ENCODE measurements at places on chromosomes 11 and 22.

GRCh38 chr11:76671237-76671592, 668 bp upstream of the LRRC32 start:
- DNase-seq, result no peak

GRCh38 chr11:78576549-78577097, 2.0 kb upstream of the NARS2 start:
- no peak for DNase-seq

- DNase-seq, result peak; percentile 9
Observed at GRCh38 chr22:36781656-36782627, 6.0 kb upstream of the IFT27 start.

- no peak for DNase-seq
Observed at GRCh38 chr11:2584812-2585565, 114.8 kb downstream of the KCNQ1OT1 start.

DNA sequence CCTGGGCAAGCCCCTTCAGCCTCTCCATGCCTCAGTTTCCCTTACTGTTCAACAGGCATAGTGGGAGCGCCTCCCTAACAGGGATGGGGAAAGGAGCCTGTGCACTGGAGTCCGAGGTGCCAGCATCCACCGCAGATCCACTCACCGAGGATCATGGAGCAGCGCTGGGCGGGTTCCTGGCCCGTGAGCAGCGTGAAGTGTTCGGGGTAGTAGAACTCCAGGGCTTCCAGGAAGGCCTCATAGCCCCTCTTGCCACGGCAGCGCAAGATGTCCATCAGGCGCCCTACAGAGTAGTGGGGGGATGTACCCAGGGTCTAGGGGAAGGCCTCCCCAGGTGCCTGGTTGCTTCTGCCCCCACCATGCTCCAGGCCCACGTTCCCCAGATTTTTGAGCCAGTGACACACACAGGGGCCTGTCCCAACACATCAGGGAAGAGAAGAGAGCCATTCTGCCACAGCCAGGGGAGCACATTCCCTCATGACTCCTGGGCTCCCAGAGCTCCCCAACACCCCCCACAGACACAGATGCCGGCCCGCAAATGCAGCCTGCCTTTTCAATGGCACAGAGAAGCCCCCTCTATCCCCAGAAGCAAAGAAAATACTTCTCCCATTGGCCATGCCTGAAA, 1.3 kb downstream of the CARD10 start:
- no peak for DNase-seq

GRCh38 chr11:96748639-96749370, 359.0 kb downstream of the JRKL start:
- DNase-seq, result no peak

- DNase-seq, result no peak
Observed at GRCh38 chr22:42670921-42671709, 21.9 kb upstream of the CYB5R3 start.

DNA sequence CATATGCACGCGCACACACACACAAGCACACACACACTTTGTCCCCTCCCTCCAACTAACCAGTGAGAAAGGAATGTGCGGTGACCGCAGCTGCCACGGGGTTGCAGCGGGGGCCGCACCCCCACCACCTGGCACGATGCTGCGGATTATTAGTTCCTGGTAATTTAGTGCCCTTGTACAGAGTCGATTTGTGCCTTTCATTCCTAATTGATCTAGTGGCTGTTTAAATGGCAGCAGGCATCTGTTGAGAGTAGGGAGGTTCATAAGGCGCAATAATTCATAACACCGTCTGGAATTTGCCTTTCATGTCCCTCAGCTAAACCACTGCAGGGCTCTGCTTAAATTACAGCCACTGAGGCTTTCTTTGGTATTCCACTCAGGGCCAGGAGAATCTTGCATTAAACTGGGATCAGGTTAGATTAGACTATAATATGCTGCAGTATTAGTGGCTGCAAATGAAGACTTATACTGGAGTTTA, 113.7 kb downstream of the FEZ1 start:
- DNase-seq, result no peak

- no peak for DNase-seq
Observed at GRCh38 chr22:28670161-28670560, 9.5 kb downstream of the TTC28 start.

DNA sequence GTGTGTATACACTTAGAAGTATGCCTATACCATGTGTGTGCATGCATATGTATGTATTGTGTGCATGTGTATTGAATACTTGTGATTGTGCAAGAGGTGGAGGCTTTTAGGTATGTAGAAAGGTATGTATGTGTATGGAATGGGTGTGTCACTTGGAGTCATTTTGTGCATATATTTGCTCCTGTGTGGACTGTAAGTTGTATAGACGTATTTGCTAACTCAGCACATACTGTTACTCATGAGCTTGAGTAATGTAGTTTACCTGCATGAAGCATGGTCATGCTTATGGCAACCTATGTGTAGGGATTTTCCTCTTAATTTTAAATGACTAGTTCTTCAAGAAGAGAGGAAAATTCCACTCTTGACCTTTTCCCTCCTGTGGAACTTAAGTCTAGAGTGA, 507.6 kb upstream of the LARGE1 start:
- DNase-seq, result no peak

- DNase-seq, result no peak
Observed at GRCh38 chr22:38602166-38602565, 32.2 kb upstream of the DMC1 start.

- no peak for DNase-seq
Observed at GRCh38 chr11:131944736-131945135, 574.3 kb downstream of the NTM start.

- DNase-seq, result no peak
Observed at GRCh38 chr11:134537941-134538340, 125.9 kb upstream of the B3GAT1 start.

DNA sequence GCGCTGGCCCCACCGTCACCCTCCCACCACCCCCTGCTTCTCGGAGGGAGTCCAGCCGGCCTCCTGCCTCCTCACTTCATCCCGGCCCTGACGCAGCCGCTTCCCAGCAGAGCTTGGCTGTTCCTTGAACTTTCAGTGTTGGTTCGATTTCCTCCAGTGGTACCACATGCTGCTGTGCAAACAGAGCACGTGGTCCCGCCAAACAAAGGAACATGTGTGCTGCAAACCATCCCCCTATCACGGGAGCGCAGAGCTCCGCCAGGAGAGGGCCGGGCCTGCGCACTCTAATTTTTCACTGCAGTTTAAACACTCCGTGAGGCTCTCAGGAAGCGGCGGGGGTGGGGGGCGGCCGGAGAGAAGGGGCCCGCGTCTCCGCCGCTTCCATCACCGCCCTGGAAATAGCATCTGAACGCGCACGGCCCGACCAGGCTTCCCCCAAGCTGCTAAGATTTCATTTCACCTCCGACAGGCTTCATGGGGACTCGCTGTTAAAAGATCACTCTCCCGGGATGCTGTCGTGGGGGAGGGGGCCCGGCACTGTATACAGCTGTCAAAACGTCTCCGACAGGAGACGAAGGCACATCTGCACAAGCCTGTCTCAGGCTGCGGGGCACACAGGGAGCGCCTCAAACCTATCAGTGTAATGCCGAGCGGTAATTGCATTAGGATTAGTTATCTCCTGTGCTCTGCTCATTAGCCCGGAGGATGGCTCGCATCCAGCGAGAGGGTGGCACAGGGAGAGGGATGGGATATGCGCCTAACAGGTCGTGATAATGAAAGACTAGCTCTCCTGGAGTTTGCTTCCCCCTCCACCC, 269.9 kb upstream of the SORL1-AS1 start:
- no peak for DNase-seq

GRCh38 chr11:41879214-41879613, 419.8 kb upstream of the LRRC4C start:
- DNase-seq, result no peak

- DNase-seq, result no peak
Observed at GRCh38 chr11:72561856-72562255, 112.4 kb downstream of the PDE2A start.

DNA sequence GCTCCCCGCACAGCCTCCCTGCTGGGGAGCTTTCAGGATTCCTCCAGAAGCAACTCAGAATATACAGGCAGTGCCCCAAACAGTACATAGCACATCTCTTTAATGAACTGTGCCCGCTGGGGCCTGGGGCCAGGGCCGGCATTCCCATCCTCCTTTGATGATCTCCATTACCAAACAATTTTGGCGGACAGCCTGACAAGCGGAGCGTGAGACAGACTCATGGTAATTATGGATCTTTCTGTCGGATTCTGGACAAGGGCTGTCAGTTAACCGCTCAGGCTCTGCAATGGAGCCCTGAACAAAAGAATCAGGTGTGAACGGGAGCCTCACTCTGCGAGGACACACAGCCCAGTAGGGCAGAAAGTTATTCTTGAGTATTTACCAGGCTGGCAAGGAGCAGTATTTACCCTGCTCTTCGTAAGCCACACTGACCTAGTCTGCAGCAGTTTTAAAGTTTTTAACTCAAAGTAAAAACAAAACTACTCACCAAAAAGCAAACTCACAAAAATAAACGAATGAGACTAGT, 174.0 kb downstream of the TBC1D22A start:
- DNase-seq, result no peak

DNA sequence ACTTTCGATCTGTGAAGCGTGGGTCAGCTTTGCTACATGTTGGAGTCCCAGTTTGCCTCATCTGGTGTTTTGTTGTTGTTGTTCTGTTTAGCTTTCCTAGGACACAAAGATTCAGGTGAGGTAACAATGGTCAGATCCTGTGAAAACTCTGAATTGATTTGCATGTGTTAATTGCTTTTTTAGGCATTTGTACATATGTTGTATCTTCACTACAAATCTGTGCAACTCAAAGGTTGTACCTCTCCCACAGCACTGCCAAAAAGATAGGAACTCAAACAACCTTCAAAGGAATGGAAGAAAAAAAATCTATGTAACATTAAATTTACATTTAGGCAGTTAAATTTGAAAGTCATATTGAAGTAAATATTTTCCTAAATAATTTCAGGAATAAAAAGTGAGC, 518.5 kb upstream of the TENM4 start:
- no peak for DNase-seq

DNA sequence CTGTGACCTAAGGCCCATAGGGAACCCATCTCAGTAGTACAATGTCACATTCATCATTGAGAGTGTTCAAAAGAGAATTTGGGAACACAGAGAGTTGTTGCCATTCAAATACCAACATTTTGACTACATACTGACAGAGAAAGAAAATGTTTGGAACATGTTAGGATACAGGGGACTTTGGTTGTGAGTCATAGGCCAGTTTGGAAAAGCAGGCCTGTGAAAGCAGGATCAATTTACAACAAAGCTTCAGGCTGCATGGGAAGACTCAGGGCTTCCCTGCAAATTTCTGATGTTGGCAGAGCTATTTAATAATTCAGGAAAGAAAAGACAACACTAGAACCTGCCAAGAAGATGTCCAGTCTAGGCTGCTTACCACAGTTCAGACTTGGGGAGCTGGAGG, 374 bp downstream of the NLRP10 start:
- DNase-seq, result no peak

- DNase-seq, result no peak
Observed at GRCh38 chr11:24531528-24531927, 34.7 kb downstream of the LUZP2 start.

- DNase-seq, result no peak
Observed at GRCh38 chr11:16863389-16863788, 124.9 kb downstream of the C11orf58 start.

DNA sequence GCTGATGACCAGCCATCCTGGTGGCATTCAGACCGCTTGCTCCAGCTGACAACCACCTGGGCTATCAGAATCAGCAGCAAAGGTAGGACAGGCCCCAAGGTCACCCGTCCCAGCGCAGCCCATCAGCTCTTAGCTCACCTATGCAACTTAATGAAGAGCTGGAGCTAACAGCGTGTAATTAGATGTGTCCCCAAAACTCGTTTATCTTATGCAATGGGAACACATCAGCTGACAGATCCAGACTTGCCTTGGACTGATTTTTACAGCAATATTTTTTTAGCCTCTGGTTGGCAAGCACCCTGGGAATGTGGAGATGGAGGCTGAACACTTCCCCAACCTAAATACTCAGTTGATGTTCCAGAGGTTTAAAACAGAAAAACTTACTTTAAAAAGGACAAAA, 76.0 kb downstream of the PACSIN2 start:
- DNase-seq, result no peak

- DNase-seq, result no peak
Observed at GRCh38 chr11:26828288-26828687, 106.4 kb upstream of the SLC5A12 start.

DNA sequence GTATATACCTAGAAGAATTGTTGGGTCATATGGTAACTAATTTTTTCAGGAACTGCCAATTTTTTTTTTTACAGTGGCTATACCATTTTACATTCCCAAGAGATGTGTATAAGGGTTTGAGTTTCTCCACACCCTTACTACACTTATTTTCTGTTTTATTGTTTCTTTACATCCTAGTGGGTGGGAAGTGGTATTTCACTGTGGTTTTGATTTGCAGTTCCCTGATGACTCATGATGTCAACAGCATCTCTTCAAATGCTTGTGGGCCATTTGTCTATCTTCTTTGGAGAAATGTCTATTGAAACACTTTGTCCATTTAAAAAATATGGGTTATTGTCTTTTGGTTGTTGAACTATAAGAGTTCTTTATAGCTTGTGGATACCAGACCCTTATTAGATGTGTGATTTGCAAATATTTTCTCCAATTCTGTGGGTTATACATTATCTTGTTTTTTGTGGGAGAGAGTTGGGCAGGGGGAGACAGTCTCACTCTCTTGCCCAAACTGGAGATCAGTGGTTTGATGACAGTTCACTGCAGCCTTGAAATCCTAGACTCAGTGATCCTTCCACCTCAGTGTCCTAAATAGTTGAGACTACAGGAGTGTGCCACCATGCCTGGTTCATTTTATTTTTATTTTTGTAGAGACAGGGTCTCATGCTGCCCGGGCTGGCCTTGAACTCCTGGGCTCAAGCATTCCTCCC, 30.3 kb upstream of the PISD start:
- no peak for DNase-seq

DNA sequence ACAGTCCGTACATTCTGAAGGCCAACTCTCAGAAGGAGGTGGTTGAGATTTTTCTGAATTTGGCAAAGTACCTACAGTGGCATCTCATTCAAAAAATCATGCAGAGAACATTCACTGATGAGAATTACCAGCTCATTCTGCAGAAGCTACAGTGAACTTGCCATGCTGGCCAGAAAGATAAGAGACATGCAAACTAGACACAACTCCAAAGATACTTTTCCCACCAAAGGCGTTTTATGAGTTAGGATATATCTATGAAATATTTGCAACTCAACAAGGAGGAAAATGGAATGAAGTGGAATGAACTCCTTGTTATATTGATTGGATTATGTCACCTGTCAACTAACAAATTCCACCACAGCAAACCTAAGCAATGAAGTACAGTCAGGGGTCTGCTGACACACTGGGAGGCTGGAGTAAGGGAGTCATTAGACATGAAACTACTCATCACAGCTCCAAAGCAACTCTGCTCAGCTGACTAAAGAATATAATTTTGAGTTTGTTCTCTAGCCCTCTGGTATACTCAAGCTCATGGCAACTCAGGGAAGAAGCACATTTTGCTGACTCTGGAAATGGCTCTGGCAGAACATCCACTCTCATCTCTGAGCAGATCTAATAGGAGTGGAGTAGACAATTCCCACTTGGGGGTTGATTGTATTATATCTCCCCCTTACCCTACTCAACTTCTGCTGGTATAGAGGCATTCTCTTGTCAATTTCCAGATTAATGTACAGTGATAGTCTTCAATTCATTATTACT, 22.9 kb downstream of the MAML2 start:
- DNase-seq, result no peak

Data from NCI-H1048 (cell line).